Stimulated activated CD4-positive, alpha-beta T cell treated with anti-CD3 and anti-CD28 coated beads, Interleukin-1b, Interleukin-23, amount 100 ng/mL, for 1 hour (primary cell): ENCODE measurements at places on chromosomes 1 and 21.

- no peak for DNase-seq
These were observed 596.3 kb downstream of the LTN1 start for GRCh38 chr21:28396421-28396820.

DNA sequence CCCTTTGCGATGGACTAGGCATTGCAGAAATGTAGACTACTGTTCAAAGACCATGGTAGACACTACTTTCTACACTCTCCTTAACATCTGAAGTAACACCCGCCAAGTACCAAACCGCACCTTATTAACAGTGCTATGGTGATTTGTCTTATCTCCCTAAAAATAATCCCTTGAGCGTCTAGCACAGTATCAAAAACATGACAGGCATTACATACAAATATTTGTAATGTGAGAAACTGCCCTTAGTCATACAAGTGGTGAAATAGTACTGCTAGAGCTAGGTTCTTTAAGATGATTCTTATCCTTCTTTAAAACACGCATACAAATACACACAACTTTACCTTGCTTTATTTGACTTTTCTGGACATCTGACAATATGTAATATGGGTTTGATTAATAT is 27.2 kb downstream of the PUM1 start:
- no peak for DNase-seq

DNA sequence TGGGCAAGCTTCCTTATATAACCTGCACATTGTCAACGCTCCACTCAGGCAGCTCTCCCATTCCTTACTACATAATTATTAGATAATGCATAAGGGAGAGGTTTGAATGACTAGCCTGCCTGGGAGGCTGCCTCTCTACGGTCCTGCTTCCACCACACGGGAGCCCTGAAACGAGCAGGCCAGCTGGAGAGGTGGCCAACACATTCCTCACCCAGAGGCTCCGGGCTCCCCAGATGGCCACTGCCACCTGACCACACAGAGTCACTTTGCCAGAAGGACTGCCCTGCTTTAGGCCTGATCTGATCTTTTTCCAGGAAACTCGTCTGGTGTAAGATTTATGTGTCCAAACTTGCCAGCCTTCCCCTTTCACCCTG is 27.9 kb downstream of the HIVEP3 start:
- DNase-seq, result no peak

DNA sequence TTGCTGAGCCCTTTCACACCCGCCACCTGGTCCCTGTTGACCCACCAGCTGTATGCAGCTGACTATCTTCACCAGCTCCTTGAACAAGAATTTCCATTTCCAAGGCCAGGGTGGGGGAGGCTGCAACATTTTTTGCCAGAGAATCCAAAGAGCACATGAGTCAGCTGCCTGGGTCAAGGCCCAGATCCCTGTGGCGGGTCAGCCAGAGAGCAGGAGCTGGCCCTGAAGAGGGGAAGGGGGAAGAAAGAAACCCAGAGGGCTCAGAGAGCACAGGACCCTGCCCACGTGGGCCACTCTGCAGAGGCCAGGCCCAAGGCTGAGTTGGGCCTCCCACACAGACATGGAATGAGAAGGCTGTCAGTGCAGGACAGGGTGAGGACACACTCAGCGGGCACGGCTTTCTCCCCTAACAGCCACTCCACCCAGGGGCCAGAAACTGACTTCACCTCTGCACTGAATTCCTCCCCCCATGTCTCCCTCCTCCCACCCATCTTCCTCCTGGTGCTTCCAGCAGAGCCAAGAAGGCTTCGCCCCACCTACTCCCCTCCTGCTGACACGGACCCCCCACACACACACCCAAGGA is 28.9 kb downstream of the S100A6 start:
- DNase-seq, result no peak

- no peak for DNase-seq
These were observed 11.8 kb downstream of the PLA2G2F start for GRCh38 chr1:20150969-20151368.

DNA sequence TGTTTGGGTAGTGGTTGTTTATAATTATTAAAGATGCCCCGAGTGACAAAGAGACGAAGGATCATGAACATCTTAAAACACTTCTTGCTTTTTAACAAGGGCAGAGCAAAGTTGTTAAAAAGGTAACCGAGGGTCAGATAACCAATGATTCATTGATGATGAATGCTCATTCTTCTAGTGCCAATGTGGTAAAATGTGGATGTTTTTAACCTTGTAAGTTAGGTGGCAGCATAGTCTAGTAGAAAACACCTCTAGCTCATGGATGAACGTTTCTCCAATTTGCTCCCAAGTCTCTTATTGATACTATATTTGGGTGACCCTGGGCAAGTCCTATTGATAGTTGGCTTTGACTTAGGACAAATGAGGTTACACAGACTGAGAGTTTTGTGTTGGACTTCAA is 167.9 kb downstream of the KIF26B start:
- DNase-seq, result no peak

DNA sequence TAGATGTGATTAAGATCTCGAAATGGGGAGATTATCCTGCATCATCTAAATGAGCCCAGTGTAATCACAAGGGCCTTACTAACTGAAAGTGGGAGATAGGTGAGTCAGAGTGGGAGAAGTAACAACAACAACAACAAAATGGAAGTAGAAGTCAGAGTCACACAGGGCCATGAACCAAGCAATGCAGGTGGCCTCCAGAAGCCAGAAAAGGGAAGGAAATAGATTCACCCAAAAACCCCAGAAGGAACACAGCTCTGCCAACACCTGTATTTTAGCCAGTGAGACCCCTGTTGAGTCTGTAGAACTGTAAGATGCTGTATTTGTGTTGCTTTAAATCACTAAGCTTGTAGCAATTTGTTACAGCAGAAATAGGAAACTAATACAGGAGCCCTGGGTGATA is 4.1 kb downstream of the TAGLN2 start:
- no peak for DNase-seq

- no peak for DNase-seq
These were observed 29.4 kb downstream of the OR2C3 start for GRCh38 chr1:247506831-247507230.

GRCh38 chr1:241131636-241132194 is 225.3 kb downstream of the RGS7 start:
- no peak for DNase-seq

- DNase-seq, result no peak
These were observed 28.6 kb upstream of the AK5 start for GRCh38 chr1:77253211-77253610.

- DNase-seq, result no peak
These were observed 344.3 kb downstream of the MATN1 start for GRCh38 chr1:30378991-30379581.

DNA sequence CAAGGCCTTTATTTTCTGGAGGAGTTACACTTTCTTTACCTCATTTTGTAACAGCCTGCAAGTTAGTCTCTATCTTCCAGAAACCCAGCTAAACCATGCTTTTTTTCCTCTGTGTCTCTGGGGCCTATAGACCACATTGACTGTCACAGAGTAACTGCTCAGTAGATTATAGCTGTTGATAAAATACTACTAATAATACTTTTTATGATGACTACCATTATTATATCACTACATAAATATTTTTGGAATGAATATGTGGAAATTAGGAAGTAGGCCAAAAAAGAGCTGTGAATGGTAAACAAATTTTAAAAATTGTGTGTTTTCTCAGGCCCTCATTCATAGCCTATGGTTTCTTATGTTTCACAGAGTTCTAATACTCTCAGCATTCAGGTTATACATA is 233.1 kb upstream of the USP24 start:
- no peak for DNase-seq

- no peak for DNase-seq
These were observed 112.8 kb downstream of the EDEM3 start for GRCh38 chr1:184641894-184642293.
